RPMI7951 (cell line): ENCODE measurements at places on chromosomes 2 and 18. TPM values are rescaled to one million over a fixed set of nuclear protein-coding genes. Genes with fewer than 3 reads are reported as not detected.

The ST6GAL2 gene
- 28.6 and 34.7 TPM in 2 replicates for total RNA-seq

The ANKRD30BL gene
- not detected in 2 replicates for total RNA-seq

The TMEM87B gene
- total RNA-seq = 44.3 and 53.6 TPM in 2 replicates

The TACR1 gene
- not detected in 2 replicates for total RNA-seq

The MYO3B gene
- total RNA-seq = 0.12 TPM in 1 of 2 replicates, not detected in the other

The REEP1 gene
- not detected in 2 replicates for total RNA-seq

The ARMC9 gene
- total RNA-seq = 62.3 and 67.2 TPM in 2 replicates

The GLI2 gene
- 3.2 and 3.9 TPM in 2 replicates for total RNA-seq

The COL5A2 gene
- total RNA-seq = 175 and 204 TPM in 2 replicates

The PRLH gene
- total RNA-seq = not detected in 2 replicates

The CD8B2 gene
- total RNA-seq = not detected in 2 replicates

The SERPINB3 gene
- total RNA-seq = 0.20 TPM in 1 of 2 replicates, not detected in the other

GRCh38 chr2:35857498-35857897 lies 498.1 kb upstream of the CRIM1 start:
- no peak for DNase-seq

DNA sequence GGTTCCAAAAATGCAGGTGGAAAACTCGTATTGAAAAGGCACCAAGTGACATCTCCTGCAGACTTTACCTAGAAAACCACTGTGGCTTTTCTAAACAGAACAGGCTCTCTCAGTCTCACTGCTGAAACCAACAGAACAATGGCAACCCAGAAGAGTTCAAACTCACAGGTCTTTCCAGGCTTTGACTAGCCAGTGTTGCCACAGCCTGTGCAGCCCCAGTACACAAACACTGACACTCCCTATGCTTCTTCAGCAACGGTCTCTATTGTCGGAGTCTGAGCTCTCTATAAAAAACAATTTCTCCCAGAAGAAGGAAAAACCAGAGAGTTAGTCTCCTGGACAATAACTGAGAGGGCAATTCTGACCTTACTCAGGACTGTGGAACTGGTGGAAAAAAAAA lies 87.8 kb upstream of the RNU4ATAC start:
- no peak for DNase-seq

GRCh38 chr2:15828576-15828975 lies 111.8 kb upstream of the MYCN start:
- no peak for DNase-seq

DNA sequence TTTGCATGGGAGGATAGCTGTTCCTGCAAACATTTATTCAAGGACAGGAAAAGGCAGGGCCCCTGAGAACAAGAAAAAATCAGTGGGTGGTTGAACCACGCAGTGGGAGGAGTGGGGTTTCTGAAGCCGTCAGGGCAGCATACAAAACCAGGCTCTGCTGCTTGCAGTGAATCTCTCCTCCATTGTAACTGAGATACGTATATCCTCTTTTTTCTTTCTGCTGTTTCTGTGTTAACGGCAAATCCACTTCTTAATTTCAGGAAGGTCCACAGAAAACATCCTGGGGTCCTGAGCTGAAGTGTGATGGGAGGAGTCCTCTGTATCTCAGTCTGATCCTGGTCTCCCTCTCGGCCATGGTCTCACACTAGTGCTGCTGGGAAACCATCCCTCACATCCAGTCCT lies 27.2 kb upstream of the KCNF1 start:
- no peak for DNase-seq

GRCh38 chr2:187468262-187468661 lies 20.2 kb upstream of the CALCRL start:
- DNase-seq = no peak

DNA sequence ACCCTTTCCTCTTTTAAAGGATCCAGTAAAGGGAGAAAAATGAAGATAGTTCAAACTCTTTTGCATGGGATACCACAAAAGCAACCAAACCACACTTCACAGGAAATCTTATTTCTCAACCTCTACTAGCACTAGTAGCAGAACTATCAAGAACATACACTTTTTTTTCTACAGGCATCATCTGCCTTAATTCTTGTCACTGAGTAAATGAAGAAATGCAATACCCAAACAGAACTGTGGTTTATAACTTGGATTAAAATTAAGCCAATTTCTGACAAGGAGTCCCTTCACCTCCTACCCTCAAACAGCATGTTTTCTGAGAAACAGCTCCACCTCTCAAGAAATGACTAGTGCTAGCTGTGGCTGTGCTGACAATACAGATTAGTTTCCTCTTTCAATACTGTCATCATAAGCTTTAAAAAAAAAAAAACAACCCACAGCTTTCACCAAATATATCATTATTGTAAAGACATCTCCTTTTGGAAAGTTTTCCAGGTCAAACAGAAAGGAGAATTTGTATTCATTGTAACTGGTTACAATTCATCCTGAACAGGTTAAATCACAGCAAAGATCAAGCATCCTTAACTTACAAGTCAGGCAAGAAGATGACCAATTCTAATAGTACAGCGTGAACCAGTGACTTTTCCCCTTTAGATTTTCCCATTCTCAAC lies 44.4 kb downstream of the PTPN2 start:
- DNase-seq = no peak

- no peak for DNase-seq
Observed at GRCh38 chr2:186125156-186125555, 360.9 kb upstream of the ZC3H15 start.

- no peak for DNase-seq
Observed at GRCh38 chr2:104474716-104475115, 379.2 kb upstream of the POU3F3 start.

DNA sequence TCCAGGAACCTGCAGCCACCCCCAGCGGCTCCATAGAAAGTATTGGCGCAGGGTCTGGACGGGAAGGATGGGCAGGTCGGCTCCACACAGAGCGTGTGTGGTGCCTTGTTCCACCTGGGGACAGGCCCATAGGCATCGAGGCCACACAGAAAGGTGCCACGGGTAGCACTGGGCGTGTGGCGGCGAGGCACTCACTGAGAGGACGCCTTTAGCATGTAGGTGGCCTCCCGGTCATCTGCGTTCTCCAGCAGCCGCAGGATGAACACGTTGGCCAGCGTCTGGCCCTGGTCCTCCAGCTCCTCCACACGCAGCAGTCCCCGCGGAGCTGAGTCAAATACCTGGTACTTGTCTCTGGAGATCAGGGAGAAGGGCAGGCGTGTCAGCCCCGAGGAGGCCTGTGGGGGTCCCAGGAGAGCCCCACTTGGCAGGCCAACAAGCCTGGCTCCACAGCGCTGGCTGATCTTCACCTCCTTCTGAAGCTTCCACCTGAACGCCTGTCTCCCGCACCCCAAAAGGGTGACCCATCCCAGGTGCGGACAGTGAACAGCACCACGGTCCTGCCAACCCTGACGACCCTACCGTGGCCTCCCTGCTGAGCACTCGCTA lies 13.2 kb downstream of the SNORC start:
- no peak for DNase-seq

DNA sequence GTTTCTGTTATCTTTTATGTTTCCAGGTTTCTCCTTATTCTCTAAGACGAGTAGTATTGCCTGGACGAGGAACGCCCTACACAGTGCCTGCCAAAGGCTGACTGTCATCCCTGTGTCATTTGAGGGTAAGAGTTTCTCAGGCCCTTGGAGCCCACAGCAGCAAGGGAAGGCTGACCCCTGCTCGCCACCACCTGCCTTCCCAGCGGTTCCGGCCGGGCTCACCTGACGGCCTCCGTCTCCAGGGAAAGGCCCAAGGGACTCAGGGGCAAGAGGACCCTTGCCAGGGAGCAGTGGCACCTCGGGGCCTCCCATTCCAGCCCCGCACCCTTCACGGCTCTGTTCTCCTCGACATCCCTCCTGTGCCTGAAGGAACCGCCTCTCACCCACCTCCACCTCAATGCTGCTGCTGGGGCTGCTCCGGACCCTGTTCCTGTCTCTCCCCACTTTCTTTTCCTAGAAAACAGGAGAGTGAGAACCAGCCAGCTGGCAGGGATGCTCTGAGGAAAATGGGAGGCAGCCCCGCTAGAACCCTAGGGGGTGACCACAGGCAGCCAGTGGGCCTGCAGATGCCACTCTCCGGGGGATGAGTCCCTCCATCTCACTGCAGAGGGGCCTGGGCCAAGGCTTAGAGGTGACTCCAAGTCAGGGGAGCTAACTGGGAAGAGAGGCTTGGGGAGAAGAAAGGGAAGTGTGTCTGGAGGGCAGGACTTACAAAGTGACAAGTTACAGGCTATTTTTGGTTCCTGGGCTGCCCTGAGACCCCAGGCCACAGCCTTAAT lies 1.9 kb downstream of the LIMS2 start:
- no peak for DNase-seq

DNA sequence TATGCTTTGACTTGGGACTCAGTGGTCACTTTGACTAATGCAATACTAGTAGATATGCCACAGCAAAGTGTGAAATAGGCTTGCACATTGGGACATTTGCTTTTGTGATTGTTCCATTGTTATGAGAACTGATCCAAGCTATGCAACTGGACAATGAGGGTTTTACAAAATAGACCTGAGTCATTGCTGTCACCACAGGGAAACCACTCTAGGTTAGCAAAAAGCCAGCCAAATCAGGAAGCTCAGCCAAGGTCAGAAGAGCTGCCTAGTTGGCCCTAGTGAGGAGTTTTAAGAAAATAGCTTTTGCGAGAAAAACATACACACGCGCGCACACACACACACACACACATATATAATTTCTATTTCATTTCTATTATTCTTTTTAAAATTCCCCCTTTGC lies 452.4 kb upstream of the CDH7 start:
- no peak for DNase-seq

DNA sequence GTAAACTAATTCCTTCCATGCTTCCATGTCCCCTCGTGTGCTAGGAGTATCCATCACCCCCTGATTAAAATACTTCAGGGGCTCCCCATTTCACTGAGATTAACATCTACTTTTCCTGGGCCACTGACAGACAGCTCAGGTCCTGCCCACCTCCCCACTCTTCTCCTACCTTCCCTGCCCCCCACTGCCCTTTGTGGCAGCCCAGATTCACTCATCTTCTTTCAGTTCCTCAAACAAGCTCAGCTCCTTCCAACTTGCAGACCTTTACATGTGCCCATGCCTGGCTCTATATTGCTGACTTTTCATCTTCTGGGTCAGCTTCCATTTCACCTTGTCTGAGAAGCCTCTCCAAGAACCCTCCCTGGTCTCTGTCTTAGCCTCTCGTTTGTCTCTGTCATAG lies 12.0 kb downstream of the RUFY4 start:
- no peak for DNase-seq

DNA sequence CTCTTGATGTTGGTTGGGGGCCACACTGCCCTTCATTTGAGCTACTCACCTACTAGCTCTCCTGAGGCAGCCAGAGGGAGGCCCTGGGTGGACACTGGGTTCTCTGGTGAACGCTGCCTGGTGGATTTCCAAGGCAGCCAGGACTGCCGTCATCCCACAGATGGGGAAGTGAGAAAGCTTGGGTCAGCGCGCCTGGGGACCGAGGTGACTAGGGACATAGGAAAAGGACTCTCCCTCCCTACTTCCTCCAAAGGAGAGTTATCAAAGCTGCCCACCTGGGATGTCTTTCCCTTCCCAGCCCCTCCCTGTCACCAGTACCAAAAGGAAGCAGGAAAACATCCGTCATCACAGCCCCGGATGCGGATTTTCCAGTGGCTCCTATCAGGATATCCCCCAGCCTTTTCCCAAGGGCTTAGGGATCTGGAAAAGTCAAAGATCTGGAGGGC lies 3.8 kb upstream of the SEMA4C start:
- DNase-seq = no peak

GRCh38 chr2:43114210-43114609 lies 112.2 kb downstream of the ZFP36L2 start:
- peak; percentile 69 for DNase-seq

- DNase-seq = peak; percentile 60
Observed at GRCh38 chr2:73085691-73086090, 14.2 kb upstream of the SFXN5 start.

DNA sequence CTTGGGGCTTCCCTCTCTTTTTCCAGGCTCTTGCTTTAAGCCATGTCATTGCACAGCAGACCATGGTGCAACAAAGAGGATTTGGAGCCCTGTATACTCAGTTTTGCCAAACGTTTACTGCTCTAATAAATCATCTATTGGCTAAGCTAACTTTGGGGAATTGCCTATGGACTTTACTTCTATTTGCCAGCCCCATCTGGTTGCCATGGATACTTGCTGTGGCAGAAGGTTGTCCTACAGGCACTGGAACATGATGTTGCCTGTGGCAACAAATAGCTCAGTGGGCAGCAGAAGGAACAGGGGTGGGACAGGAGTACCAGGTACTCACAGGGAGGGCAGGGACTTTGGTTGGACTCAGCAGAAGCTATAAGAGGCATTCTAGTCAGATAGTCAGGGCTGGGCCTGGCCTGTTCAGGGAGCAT lies 129.7 kb downstream of the CCDC85A start:
- no peak for DNase-seq

- no peak for DNase-seq
Observed at GRCh38 chr18:52816121-52816520, 476.1 kb downstream of the DCC start.

DNA sequence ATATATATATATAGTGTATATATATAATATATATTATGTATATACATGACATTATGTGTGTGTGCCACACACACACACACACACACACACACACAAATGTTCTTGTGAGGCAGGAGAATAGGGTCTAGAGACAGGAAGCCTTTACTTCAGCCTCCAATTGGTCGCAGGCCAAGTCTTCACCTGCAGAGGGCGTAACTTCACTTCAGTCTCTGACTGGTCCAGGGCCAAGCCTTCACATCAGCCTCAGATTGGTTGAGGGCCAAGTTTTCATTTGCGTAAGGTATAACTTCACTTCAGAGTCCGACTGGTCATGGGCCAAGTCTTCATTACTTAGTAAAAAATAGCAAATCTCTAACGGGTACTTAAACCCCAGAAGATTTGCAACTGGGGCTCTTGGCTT lies 13.2 kb upstream of the SS18 start:
- DNase-seq = no peak

- peak; percentile 56 for DNase-seq
Observed at GRCh38 chr2:19176977-19177376, 181.4 kb downstream of the OSR1 start.

DNA sequence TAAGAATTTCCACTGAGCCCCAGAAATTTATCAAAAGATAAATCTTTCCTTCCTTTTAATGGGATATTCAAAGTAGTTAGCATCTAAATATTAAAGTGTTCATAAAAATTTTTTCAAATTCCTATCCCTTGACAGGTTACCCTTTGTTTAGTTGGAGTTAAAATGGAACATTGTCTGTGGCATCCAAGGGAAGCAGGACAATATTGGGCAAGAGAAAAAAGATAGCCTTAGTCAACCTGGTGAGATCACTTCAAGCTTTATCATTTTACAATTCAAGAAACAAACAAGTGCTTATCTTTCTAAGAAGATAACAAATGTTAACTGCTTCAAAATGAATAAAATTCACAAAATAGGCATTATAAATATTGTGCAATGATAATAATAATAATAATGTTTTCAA lies 21.7 kb downstream of the NR4A2 start:
- DNase-seq = no peak

- no peak for DNase-seq
Observed at GRCh38 chr2:106540886-106541285, 53.7 kb downstream of the CD8B2 start.

GRCh38 chr2:10915731-10916276 lies 4.1 kb downstream of the KCNF1 start:
- no peak for DNase-seq
